ENCODE measurements at places on chromosomes 16 and 17.

GRCh38 chr16:85752511-85753420 is 1.9 kb upstream of the C16orf74 start:
- DNase-seq = peak; percentile 73

- DNase-seq = peak; percentile 30
Observed at GRCh38 chr16:84883301-84883700, 63.5 kb downstream of the CRISPLD2 start.

DNA sequence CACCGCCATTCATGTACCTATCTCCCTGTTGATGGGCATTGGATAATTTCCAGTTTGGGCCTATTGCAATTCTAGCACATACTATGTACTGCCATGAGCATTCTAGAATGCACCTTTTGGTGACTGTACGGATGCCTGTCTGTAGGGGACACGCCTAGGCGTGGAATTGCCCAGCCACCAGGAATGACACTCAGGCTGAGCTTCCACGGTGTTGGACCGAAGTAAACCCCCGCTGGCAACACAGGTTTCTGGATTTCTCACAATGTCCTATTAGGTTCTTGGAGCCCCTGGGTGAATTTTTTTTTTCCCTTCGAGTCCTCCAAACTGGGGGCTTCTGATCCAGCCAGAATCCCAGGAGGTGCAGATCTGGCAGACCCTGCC is 146.6 kb downstream of the IRF8 start:
- no peak for DNase-seq

- no peak for DNase-seq
Observed at GRCh38 chr16:87312008-87312407, 5.2 kb downstream of the C16orf95 start.

DNA sequence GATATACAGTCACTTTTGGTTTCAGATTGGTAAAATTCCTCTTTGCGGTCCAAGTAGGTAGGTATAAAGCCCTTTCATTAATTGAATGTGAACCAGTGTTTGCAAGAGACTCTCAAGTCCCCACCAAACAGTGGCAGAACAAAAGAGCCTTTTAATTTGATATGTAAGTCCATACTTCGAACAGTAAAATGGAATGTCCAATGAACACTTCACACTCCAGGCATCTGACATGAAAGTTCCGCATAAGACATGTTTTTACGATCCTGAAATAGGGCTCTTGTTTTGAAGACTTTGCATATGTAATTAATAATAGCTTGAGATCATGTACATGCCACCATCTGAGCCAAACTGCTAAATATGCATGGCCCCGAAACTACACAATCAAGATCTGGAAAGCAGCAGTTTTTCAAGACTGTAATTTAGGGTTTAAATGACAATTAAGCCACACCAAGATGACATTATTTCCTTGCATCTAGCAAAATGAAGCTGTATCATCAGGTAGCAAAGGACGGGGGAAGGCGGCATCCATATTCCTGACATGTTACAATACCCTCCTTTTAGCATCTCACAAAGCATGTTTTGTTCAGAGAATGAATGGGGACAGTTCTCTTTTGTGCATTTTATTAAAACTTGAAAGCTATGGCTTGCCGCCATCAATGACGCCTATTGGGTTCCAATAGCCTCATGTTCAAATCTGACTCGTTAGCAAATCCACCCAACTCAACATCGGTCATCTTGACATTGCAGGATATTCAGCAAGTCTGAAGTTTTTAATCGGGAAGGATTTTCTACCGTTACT is 39.4 kb downstream of the LITAF start:
- no peak for DNase-seq

DNA sequence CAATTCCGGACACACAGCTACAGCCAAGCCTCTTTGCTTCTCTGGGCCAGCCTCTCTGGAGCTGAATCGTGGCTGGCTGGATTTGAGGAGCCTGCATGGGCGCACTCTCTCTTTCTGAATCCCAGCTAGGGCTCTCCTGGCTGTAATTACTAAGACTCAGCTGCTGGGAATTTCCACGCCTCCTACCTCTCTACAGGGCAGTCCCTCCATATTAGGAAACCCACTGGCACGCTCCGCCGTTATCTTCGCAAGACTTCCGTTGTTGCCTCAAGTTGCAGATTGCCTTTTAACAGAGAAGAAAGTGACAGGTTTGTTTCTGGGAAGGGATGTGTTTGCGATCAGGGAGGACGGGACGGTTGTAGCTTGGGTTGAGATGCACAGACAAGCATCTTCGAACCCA is 188.4 kb upstream of the NLRP1 start:
- DNase-seq = peak; percentile 68

GRCh38 chr16:83810901-83811300 is 3.1 kb downstream of the HSBP1 start:
- no peak for DNase-seq

DNA sequence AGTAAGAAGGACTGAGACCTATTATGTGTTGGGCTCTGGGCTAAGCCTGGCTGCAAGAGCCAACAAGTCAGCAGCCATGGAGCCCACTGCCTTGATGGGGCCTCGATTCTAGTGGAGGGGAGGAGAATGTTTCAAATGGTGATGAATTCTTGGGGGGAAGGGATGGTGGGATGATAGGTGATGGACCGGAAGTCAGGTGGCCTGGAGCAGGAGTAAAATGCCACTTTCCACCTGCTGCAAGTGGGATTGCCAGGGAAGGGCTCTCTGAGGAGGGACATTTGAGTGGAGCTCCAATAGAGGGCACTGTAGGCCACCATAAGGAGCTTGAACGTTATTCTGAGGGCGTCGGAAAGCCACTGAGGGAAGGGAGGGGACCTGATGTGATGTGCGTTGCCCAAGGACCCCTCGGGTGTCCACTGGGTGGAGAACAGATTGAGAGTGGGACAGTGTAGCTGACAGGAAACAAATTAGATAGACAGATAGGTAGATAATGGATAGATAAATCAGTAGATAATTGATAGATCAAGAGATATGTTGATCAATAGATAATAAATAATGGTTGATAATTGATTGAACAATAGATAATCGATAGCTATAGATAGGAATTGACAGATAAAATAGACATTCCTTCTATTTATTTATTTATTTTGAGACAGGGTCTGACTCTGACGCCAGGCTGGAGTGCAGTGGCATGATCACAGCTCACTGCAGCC is 18.2 kb upstream of the NXPH3 start:
- peak; percentile 79 for DNase-seq
